ENCODE measurements at places on chromosomes 13 and 19.

GRCh38 chr19:44430956-44431355 is 17.3 kb downstream of the ZNF229 start:
- DNase-seq, result no peak

- DNase-seq, result no peak
These were observed 419 bp downstream of the KDM4B start for GRCh38 chr19:4969292-4969771.

GRCh38 chr19:21127898-21128297 is 13.9 kb upstream of the ZNF431 start:
- no peak for DNase-seq

- DNase-seq, result no peak
These were observed 9.9 kb upstream of the SERPINE3 start for GRCh38 chr13:51329606-51330005.

DNA sequence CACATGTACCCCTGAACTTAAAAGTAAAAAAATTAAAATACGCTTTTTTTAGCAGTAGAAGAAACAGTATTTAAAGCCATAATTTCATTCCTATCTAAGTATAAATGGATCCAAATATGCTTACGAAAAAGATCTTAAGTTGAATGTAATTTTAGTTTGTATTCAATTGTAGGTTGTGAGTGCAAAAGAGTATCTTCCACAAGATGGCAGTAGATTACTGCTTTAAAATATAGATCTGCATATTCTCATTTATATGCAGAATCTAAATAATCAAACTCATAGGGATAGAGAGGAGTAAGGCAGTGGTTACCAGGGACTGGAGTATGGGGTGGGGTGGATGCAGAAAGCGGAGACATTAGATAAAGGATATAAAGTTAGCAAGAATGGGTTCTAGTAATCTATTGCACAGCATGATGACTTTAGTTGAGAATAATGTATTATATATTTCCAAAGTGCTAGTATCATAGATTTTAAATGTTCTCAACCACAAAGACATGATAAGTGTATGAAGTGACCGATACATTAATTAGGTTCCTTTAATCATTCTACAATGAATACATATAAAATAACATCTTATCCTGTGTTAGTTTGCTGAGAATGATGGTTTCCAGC is 14.2 kb downstream of the OR7A17 start:
- DNase-seq, result no peak

DNA sequence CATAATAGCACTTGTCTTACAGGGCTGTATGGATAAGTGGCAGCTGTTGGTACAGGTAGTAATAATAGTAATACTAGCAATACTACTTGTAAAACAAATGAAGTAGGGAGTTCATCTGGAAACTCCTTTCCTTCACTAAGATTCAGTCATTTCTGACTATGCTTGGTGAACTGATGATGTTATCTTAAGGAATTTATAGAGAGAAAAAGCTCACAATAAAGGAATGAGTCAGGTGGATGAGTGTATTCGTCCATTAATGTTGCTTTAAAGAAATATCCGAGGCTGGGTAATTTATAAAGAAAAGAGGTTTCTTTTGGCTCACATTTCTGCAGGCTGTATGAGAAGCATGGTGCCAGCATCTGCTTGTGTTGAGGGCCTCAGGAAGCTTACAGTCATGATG is 477.3 kb downstream of the KLF12 start:
- DNase-seq, result no peak

- DNase-seq, result no peak
These were observed 13.5 kb upstream of the CBY2 start for GRCh38 chr13:45688577-45688976.

DNA sequence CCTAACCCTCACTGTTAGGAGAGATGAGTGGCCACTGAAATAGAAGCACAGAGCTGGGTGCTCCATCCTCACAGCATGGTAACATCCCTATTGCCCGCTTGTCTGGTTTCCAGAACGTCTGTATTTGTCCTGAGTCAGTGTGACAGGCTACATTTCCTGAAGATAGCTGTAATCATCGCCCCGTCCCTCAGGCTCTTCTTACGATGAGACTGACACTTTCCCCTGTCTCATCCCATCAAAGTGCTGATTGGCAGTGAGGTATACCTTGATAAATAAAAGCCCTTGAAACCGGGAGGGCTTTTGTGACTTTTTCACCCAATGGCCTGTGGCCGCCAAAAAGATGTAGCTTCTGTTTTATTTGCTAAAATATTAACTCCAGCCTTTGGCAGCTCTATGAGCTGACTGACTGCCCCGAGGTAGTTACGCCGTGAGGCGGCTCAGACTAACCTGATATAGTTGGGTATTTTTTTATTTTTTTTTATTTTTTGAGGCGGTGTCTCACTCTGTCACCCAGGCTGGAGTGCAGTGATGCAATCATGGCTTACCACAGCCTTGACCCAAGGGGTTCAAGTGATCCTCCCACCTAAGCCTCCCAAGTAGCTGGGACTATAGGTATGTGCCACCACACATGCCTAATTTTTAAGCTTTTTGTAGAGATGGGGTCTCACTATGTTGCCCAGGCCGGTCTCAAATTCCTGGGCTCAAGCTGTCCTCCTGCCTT is 5.7 kb upstream of the LRRC4B start:
- DNase-seq, result no peak

GRCh38 chr13:74210693-74211393 is 76.6 kb upstream of the KLF12 start:
- no peak for DNase-seq

GRCh38 chr19:27780367-27781075 is 1432.4 kb downstream of the UQCRFS1 start:
- no peak for DNase-seq

DNA sequence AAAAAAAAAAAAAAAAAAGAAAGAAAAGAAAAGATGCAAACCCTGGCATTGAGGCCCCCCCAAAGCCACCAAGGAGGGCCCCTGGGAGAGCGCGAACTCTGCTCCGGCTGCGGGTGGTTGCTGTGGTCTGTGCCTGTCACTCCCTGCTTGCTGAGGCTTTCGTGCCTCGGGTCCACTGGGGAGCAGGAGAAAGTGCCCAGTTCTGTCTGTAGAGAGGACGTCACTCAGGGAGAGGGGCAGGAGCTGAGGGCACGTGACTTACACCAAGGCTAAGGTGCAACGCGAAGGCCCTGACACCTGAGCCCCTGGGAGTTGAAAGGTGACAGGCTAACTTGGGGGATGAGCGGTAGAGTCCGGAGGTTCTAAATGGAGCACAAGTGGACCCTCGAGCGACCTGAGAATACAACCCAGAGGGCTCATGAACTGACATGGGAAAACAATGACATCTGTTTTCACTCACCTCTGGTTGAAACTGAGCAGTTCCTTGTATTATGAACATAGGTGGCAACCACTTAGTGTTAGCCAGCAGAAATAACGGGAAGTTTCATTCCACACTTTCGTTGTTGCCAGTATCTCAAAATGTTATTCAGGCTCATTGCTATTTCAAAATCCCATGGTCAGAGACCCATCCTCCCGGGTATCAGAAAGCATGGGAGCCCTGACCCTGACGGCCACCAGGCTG is 69.2 kb upstream of the TM9SF2 start:
- no peak for DNase-seq

DNA sequence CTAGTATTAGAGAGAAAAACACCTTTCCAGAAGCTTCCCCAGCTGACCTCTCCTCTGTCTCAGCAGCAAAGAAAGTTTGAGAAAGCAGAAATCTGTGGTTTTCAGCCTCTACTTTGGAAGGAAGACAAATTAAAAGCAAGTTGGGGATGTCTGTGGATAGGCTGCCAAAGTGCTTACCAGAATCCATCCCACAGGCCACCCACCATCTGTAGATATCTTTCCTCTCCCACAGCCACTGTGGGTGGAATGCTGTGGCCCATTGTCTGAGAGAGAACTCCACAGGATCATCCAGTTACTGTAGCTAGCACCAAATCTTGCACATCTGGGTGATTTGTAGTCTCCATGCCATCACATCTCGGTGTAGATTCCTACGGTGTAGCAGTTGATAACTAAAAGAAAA is 133.5 kb downstream of the DNAJC15 start:
- DNase-seq, result no peak

GRCh38 chr19:1018393-1018792 is 2.5 kb downstream of the TMEM259 start:
- DNase-seq, result no peak

GRCh38 chr13:23817136-23817535 is 72.1 kb downstream of the MIPEP start:
- no peak for DNase-seq

GRCh38 chr13:75739244-75739868 is 103.2 kb downstream of the LMO7 start:
- no peak for DNase-seq

DNA sequence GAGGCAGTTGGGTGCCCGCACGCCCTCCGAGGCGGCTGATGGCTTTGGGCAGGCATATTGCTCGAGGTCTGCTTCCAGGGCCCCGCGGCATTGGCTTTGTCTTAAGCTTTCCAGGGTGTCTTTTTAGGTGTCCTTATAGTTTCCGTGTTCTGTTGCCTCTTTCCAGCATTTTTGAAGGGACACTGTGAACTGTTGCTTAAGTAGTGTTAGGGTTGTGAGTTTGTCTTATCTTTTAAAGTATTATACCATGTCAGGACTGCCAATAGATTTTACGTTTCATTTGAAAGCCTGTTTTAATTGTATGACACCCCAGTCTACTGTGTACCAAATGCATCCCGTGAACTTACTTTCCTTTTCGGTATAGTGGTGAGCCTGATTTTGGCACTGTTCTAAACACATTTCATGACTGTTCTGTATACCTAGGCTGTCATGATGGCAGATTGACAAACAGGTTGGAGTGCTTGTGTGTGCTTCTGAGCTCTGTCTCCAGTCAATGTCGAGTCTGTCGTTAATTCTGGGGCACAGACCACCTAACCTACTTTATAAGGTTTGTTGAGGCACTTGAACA is 656 bp downstream of the PCCA start:
- DNase-seq, result no peak

GRCh38 chr19:43673637-43674036 is 3.7 kb upstream of the PLAUR start:
- DNase-seq, result no peak

- peak; percentile 91 for DNase-seq
These were observed 18.4 kb downstream of the AMER2 start for GRCh38 chr13:25153736-25154135.

GRCh38 chr13:39655569-39656324 is at the start of gene COG6:
Gene COG6, plus strand, starts transcription at chr13:39655662. Its CDS starts 65 bp downstream, at chr13:39655727.
- peak; percentile 89 for DNase-seq

DNA sequence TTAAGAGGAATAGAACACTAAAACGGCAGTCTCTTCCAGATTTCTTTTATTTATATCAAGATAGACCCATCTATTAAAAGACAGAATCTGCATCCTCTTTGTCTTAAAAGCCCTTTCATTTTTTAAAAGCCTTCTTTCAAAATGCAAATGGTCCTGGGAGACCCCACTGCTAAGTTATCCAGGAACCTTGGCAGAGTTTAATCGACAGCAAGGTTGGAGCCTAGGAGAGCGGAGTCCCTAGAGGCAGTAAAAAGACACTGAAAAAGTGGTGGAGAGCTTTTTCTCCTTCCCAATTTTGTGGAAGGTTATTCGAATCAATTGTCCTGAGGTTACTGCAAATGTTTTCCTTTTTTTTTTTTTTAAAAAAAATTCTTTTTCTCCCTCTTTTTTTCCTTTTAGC is 294.7 kb downstream of the NALCN start:
- DNase-seq, result no peak

- no peak for DNase-seq
These were observed 58.1 kb upstream of the MYCBP2 start for GRCh38 chr13:77384999-77385398.

- peak; percentile 30 for DNase-seq
These were observed 42.1 kb downstream of the NAA16 start for GRCh38 chr13:41352935-41353840.

DNA sequence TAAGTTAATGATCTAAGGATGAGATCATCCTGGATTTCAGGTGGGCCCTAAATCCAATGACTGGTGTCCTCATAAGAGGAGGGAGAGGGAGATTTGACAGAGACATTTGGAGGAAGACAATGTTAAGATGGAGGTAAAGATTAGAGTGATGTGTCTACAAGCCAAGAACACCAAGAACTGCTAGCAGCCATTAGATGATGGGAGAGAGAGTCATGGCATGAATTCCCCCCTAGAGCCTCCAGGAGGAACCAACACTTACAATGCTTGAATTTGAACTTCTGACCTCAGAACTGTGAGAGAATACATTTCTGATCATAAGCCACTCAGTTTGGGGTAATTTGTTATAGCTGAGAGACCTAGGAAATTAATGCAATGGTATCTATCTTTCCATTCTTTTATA is 68.1 kb upstream of the RFXAP start:
- DNase-seq, result no peak

DNA sequence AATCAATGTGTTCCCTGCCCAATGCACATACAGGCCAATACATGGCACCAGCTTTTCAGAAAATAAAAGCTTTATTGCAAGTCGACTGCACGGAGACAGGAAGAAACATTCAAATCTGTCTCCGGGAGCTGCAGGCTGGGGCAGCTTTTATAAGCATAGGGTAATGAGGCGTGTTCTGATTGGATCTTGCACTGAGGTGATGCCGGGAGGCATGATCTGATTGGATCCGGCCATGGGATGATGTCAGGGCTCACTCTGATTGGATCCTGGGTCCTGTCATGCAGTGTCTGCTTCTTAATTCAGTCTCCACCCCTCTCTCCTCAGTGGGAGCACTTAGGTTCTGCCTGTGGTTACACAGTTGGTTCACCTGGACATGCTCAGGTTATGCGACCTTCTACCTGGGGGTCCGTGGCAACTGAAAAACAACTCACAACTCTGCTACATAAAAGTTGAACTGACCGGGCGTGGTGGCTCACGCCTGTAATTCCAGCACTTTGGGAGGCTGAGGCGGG is 11.8 kb upstream of the FBN3 start:
- DNase-seq, result peak; percentile 20

GRCh38 chr13:114119196-114119595 is 13.2 kb downstream of the RASA3 start:
- no peak for DNase-seq

- DNase-seq, result no peak
These were observed 120.5 kb downstream of the TNFRSF19 start for GRCh38 chr13:23690668-23691067.

GRCh38 chr13:113952151-113952982 is 21.5 kb downstream of the C13orf46 start:
- DNase-seq, result no peak

GRCh38 chr13:105906746-105907145 is 628.7 kb downstream of the EFNB2 start:
- DNase-seq, result peak; percentile 49

GRCh38 chr19:32498648-32499200 is 82.3 kb upstream of the PDCD5 start:
- no peak for DNase-seq

GRCh38 chr13:99103536-99103935 is 97.1 kb upstream of the UBAC2 start:
- DNase-seq, result peak; percentile 42

- DNase-seq, result no peak
These were observed 88.8 kb downstream of the MBNL2 start for GRCh38 chr13:97310809-97311436.

DNA sequence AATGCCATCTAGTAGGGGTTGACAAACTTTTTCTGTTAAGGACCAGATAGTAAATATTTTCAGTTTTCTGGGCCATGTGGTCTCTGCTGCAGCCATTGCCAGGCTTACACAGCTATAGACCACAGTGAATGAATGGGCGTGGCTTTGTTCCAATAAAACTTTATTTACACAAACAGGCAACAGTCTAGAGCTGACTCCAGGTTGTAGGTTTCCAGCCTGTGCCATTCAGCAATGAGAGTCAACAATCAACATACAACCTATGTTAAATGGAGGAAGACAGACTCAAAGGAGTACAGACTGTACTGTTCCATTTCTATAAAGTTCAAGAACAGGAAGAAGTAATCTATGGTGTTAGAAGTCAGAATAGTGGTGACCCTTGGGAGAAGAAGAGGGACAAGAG is 15.2 kb upstream of the IZUMO2 start:
- no peak for DNase-seq

GRCh38 chr19:917323-918151 is at the start of gene KISS1R:
Gene KISS1R, plus strand, starts transcription at chr19:917333. Its CDS starts 170 bp downstream, at chr19:917503.
- no peak for DNase-seq
